NCI-H2171 (cell line): ENCODE measurements at places on chromosomes 3 and 15.

DNA sequence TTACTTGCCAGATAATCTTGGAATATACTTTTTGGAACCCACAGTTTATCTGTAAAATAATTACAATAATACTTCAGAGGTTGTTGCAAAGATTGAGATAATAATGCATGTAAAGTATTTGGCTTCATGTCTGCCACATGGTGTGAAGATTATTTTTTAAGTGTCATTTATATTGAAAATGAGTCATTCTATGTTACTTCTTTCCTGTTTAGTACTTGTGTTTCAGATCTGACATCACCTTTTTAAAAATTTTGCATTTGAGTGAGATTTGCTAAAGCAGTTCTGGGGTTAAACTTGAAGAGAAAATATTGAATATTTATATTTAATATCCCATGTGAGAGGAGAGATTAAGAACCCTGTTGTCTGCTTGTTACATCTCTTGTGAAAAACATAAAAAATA, 31.2 kb downstream of the IQGAP1 start:
- no peak for DNase-seq

DNA sequence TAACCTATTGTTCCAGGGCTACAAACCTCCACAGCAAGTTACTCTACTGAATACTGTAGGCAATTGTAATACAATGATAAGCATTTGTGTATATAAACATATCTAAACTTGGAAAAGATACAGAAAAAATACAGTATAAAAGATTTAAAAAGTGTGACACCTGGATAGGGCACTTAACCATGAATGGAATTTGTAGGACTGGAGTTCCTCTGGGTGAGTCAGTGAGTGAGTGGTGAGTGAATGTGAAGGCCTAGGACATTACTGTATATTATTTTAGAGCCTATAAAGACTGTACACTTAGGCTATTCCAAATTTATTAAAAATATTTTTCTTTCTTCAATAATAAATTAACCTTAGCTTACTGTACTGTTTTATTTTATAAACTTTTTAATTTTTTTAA, 38.4 kb upstream of the SLC25A36 start:
- no peak for DNase-seq

GRCh38 chr3:138418601-138419206, 15.7 kb upstream of the ESYT3 start:
- DNase-seq, result peak; percentile 88

- no peak for DNase-seq
These were observed 8.0 kb downstream of the TMEM45A start for GRCh38 chr3:100500320-100500880.

- DNase-seq, result no peak
These were observed 5.8 kb upstream of the HEG1 start for GRCh38 chr3:125061646-125062045.

DNA sequence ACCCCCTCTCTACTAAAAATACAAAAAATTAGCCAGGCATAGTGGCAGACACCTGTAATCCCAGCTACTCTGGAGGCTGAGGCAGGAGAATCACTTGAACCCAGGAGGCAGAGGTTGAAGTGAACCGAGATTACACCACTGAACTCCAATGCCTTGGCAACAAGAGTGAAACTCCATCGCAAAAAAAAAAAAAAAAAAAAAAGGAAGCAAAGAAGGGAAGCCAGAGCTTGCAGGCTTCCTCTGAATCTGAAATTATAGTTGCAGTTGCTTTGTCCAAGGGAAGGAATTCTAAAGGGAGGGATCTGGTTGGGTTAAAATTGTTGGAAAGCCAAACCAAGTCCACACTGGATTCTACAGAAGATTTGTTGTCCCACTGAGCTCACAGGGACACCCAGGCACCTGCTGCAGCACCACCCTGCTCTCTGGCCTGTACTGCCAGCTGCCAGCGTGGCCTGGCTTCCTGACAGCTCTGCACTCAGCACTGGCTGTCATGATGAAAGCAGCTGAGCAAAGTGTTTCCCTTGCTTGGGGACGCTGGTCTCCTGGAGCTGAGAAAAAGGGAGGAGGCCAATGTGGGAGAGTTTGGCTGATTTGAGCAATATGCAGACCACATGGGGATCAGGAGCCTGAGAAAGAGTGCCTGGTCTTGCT, 88.8 kb upstream of the HES1 start:
- no peak for DNase-seq
